GM12891 (cell line): ENCODE measurements at places on chromosomes 11 and 22.

- peak; percentile 51 for DNase-seq
Observed at GRCh38 chr11:45803971-45804760, 783 bp upstream of the SLC35C1 start.

- DNase-seq, result no peak
Observed at GRCh38 chr11:47977623-47978022, 2.7 kb upstream of the PTPRJ start.

- no peak for DNase-seq
Observed at GRCh38 chr11:79086056-79086455, 354.8 kb downstream of the TENM4 start.

- peak; percentile 21 for DNase-seq
Observed at GRCh38 chr11:119316729-119317591, at the start of gene MCAM. Gene MCAM (minus strand): TSS chr11:119317130. CDS start chr11:119317101, 29 bp downstream.

DNA sequence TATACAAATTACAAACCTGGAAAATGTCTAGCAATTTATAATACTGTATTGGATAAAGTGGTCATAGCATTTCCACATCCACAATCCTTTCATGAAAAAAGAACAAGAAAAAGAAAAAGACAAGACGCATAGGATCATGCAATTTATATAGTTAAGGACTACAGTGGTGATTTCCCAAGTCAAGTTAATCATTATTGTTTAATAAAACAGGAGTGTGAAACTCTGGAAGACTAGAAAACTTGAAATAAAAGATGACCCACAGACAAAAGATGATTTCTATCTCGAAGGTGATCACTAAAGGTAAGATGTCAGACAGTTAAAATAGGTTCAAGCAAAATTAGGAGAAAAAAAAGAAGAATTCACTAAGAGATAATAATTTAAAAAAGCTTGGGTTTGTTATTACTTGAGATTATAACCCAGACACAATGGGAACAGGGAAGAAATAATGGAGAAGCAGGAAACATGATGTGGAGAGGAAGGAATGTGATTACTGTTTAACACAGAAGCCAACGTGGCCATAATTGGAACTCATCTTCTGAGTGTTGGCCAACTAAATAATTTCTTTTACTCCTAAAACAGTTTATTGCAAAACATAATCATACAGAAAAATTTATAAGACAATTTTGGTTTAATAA, 441.2 kb upstream of the ANO3 start:
- no peak for DNase-seq

- DNase-seq, result no peak
Observed at GRCh38 chr22:39703928-39704639, 133.5 kb downstream of the CACNA1I start.

DNA sequence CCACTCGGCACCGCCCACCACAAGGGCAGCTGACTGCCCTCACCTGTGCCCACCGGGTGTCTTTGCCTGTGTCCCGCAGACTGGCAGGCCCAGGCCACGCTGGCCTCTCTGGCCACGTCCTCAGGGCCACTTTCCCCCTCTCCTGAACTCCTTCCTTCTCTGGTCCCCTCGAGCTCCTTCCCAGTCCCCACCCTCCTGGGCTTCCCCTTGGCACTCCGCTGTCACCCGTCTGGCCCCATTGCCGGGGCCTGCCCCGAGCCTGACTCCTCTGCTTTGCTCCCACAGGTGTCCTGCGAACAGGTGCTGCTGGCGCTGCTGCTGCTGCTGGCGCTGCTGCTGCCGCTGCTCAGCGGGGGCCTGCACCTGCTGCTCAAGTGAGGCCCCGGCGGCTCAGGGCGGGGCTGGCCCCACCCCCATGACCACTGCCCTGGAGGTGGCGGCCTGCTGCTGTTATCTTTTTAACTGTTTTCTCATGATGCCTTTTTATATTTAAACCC, 14.2 kb downstream of the MCAT start:
- DNase-seq, result no peak

DNA sequence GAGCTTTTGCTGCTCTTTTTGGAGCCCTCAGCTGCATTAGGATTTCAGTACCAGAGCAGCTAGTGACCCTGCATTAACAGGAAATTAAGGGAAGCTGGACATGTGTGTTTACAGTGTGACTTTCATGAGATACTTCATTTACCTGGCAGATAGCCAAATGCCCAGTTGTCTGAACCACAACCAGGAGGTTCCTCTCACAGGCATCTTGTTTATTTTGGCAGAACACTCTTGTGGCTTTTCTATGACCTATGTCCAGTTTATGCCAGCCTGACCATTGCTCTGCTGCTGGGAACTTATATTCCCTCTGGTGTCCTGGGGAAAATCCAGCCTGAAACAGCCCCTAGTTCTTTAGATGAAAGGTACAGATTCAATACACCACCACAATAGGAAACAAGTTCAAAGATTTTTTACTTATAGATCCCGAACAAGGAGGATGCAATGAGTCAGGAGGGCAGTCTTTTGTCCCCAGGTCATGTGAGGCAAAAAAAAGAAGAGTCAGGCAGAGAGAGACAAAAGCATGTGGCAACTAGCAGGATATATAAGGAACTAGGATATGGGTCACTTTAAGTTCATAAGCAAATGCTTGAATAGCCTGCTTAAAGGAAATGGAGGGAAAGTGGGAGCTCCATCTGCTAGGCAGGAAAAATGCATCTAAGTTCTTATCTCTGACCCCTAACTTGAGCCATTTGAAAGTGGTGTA, 379.3 kb downstream of the INSC start:
- DNase-seq, result no peak

GRCh38 chr22:23521441-23522113, 58.5 kb downstream of the IGLL1 start:
- DNase-seq, result peak; percentile 95

GRCh38 chr11:15969701-15970329, 386.5 kb downstream of the SOX6 start:
- DNase-seq, result no peak

- peak; percentile 49 for DNase-seq
Observed at GRCh38 chr22:43014316-43014868, 557 bp downstream of the PACSIN2 start.

DNA sequence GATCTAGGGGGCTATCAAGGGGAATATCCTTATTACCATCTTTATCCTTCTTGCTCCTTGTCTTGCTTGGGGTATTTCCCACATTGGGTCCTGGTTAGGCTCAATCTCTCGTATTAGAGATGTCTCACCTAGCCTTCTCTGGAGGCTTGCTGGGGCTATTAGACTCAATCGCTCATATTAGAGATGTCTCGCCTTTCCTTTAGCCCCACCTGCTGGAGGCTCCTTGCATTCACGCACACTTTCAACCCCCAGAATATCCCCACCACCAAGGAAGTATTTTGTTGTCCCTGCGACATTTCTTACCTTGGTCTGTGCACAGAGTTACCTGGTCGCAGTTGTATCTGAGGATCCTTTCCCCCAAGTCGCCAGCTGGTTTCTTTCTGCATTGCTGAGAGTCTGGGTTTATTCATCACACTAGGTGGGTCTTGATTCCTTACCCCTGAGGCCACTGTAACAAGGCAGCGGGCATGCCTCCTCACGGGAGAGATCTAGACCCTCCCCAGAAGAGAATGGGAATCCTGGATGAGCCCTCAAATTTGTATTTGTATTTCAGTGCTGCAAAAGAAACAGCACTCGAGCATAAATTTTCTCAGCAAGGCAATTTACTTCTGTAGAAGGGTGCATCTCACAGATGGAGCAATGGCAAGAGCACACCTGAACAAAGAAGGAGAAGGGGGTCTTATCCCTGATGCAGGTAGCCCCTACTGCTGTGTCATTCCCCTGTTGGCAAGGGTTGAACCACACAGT, 15.9 kb upstream of the HYLS1 start:
- DNase-seq, result no peak

- DNase-seq, result no peak
Observed at GRCh38 chr22:19239464-19239863, 52.1 kb downstream of the CLTCL1 start.

- no peak for DNase-seq
Observed at GRCh38 chr11:28671274-28671673, 563.1 kb downstream of the METTL15 start.

DNA sequence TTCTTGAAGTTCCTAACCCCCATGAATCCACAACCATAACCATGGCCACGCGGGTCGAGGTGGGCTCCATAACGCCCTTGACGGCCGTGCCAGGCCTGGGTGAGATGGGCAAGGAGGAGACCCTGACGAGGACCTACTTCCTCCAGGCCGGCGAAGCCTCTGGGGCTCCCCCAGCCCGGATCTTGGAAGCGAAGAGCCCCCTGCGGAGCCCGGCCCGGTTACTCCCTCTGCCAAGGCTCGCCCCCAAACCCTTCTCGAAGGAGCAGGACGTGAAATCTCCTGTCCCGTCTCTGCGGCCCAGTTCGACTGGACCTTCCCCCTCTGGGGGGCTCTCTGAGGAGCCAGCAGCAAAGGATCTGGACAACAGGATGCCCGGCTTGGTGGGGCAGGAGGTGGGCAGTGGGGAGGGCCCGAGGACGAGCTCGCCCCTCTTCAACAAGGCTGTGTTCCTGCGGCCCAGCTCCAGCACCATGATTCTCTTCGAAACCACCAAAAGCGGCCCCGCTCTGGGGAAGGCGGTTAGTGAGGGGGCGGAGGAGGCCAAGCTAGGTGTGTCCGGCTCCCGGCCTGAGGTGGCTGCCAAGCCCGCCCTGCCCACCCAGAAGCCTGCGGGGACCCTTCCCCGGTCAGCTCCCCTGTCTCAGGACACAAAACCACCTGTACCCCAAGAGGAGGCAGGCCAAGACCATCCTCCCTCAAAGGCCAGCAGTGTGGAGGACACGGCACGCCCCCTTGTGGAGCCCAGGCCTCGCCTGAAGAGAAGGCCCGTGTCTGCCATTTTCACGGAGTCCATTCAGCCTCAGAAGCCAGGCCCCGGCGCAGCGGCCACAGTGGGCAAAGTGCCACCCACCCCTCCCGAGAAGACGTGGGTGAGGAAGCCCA, 75.7 kb downstream of the KIAA1671 start:
- no peak for DNase-seq

DNA sequence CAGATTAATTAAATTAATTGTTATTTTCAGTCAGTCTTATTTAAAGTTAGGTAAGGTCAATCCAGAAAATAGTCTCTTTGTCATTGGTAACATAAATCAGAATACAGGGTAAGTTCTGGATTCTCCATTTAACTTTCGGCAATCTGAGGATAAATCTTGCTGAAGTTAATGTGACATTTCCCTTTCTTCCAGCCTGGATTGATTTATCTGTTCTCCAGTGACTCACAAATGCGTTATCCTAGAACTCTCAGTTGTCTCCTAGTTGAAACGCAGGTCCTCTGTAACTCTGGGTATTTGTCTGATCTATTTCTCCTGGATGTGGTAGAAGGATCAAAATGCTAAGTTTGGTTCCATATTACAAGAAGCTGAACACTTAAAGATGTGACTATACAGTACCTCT, 21.0 kb downstream of the OR51E1 start:
- DNase-seq, result no peak
